Stimulated activated CD4-positive, alpha-beta T cell treated with anti-CD3 and anti-CD28 coated beads, TNF-alpha, amount 100 ng/mL, for 48 hours (primary cell): ENCODE measurements at places on chromosomes 13 and 19.

DNA sequence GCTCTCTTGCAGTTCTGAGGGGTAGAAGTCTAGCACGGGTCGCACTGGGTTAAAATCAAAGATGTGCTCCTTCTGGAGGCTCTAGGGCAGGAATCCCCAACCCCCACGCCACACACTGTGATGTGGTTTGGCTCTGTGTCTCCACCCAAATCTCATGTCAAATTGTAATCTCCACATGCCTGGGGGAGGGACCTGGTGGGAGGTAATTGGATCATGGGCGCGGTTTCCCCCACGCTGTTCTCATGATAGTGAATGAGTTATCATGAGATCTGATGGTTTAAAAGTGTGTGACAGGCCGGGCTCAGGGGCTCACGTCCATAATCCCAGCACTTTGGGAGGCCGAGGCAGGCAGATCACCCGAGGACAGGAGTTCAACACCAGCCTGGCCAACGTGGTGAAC lies 26.6 kb upstream of the CALM3 start:
- DNase-seq = no peak

GRCh38 chr19:10407096-10407495 lies 3.8 kb upstream of the CDC37 start:
- DNase-seq = no peak

DNA sequence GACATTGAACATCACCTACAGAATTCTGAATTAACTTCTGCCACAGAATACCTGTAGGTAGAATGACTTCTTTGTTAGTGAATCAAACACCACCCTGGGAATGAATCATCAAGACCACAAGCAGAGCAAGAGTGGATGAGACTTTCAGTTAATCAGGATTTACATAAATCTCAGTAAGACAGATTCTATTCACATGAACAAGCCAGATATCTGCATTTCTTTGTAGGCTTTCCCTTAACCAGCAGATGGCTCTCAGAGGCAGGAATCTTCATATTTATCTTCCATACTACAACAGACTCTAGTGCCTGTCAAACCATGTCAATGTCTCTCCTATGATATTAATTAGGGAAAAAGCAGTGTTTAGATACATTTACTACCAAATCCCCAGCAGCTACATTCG lies 412.1 kb downstream of the KLF12 start:
- no peak for DNase-seq

DNA sequence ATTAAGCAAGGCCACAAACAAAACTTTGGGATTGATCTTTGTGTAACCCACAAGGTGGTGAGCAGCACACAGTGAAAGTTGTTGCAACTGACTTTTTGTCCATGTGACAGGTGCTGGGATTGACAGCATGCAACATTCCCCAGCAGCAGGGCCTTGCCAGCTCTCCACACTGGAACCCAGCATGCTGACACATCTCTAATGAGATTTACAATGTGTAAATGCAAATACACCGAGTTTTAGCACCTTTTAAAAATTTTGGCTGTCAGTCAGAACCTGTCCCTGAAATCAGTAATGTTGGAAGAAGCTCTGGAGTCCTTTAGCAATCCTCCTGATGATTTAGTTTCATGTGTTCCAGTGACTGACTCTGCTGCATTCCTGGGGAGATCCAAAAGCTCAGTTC lies 16.5 kb upstream of the PCDH8 start:
- DNase-seq = no peak

DNA sequence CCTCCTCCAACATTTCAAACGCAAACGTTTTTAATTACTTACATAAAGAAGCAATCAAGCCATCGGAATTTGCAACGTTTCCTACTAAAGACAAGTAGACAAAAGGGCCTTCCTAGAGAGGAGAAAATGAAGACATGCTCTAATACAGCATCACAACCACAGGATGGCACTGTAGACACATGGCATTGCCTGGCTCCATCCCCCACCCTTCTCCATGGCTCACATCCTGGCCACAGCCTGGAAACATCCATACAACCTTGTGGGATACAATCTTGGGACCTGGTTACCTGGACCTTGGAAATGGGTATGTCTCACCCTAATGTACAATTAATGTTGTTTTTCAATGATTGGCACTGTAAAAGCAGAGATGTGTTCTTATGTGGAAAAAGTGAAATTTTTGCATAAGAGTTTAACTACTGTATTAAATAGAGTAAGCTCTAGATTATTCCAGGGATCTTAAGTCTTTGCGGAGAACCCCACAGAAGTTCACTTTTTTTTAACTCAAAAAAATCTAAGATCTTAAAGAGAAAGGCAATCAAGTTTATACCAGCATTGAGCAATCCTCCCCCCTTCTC lies 21.5 kb downstream of the EBPL start:
- no peak for DNase-seq

- no peak for DNase-seq
These were observed 12.6 kb upstream of the ZNF414 start for GRCh38 chr19:8526345-8527091.
